ENCODE measurements at places on chromosomes 5 and 9.

DNA sequence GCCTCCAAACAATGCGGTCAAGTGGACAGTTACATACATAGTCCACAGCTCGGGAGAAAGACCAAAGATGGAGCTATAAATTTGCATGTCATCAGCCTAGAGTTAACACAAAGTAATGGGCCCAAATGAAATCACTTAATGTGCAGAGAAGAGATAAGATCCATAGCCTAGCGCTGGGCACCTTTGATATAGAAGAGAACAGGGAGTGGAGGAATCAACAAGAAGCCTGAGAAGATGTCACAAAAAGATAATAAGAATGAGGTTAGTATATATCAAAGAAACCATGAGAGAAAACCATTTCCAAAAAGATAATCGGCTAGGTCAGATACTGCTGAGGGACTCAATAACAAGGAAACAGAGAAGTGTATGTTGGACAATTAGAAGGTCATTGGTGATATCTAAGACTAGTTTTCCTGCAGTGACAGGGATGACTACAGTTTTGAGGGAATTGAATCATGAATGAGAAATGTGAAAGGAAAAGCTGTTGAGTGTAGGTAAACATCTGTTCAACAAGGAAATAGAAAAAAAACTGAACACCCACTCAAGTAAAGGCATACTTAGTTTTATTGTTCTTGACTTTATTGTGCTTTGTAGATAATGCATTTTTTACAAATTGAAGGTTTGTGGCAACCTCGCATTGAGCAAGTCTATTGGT is 68.7 kb upstream of the CDH6 start:
- DNase-seq: no peak

DNA sequence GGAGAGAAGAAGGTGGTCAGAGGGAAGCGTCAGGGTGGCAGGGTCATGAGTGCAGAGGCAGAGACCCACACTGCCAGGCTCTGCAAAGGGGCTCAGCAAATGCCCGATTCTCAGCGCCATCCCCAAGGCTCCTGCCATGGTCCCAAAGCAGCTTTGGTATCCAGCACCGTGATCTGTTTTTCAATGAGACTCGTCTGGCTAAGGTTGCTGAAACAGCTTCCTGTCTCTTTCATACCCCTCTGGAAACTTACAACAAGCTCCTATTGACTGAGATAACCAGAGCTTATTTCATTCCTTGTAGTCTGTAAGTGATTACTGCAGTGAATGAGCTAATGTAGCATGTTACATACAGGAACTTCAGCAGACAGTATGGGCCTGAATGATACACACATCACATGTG is 568.6 kb upstream of the DAP start:
- DNase-seq: no peak

- DNase-seq: no peak
Measured at GRCh38 chr5:75933489-75933888, 149.7 kb upstream of the SV2C start.

DNA sequence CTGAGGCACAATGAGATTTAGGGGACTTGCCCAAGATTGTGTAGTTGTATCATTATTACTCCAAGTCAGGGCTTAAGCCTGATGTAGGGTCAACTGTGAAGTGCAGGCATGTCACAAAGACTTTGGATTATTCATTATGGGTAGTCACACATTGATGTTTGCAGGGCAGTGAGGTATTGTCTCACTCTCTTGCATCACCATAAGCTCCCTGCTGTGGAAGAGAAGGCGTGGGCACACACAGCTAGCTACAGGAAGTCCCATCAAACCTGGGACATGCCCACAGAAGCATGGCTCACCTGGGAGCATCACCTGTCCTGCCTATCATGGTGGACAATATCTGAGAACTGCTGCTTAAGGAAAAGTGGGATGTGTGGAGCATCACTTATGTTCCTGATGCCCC is 42.1 kb downstream of the TMOD1 start:
- no peak for DNase-seq

- no peak for DNase-seq
Measured at GRCh38 chr5:122736086-122736845, 38.6 kb upstream of the SNX2 start.

DNA sequence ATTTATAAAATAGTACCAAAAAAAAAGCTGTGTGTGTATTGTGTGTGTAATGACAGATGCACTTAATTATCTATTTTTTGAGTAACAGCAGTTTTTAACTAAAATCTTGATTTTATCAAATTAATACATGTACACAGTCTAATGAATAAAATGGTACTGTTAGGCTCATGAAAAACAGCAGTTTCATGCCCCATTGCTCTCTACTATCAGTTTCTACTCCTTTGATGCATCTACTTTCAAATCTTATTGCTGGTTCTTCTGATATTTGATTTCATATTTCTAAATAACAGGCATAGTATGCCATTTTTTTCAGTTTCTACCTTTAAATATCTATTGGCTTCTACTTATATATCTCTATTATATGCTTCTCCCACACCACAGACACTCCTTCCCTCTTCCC is 117.4 kb downstream of the CCDC171 start:
- DNase-seq: no peak

DNA sequence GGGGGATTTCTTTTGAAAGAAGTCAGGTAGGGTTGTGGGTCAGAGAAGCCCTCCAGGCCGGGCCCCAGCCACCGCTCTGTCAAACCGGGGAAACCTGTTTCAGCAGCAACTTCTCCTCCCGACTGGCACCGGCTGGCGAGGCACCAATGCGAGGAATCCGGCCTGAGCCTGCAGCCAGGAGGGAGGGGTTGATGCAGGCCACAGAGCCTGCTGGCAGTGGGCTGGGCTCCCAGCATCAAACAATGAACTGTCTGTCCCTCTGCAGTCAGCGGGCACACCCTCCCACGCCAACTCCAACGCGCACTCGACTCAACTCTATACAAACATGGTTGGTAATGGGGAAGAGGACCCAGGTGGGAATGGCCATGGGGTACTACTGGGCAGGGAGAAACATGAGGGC is 12.1 kb downstream of the PCDH1 start:
- no peak for DNase-seq

DNA sequence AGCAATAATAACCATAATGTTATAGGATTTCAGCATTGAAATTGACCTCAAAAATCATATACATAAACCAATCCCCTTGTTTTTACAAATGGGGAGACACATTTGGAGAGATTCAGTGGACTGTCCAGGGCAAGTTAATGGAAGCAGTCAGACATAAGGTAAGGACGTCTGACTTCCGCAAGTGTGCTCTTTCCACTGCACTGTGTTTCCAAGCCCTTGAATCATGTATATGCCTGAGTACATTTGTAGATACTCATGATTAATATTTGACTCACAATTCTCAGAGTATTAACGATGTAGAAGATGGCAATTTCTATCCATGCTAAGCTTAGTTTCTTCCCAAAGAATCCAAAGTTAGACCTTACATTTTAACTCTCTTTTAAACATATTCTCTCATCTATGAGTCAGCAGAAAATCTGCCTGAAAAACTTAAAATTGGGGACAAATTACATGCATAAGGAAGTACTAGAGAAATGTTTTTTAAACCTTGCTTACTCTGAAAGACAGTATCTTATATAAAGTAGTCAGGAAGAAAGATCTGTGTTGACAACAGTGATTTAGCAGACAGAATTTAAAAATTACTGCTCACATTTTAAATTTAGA is 165.3 kb downstream of the NFIB start:
- DNase-seq: no peak

DNA sequence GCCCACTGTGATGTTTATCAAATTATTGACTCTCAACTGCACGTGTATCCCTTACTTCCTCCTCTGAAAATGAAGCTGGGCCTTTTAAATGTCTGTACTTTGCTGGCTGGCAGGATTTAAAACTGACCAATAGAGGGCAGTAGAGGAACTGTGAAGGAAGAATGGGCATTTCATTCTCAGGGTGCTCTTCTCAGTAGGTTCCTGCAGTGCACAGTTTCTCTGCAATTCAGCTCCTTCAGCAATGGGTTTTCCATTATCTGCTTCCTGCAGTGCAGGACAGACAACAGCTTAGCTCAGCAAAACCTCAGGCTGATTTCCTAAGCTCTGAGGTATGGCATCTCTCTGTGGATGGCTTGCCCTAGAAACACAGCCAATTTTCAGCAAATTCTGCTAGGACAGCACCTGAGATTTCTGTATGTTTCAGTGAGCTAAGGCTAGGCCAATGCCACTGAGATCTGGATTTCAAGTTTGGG is 298.4 kb upstream of the PRDM9 start:
- DNase-seq: no peak

GRCh38 chr9:1170918-1171317 is 120.8 kb downstream of the DMRT2 start:
- no peak for DNase-seq

GRCh38 chr5:8949908-8950307 is 596.0 kb downstream of the SEMA5A start:
- DNase-seq: no peak

DNA sequence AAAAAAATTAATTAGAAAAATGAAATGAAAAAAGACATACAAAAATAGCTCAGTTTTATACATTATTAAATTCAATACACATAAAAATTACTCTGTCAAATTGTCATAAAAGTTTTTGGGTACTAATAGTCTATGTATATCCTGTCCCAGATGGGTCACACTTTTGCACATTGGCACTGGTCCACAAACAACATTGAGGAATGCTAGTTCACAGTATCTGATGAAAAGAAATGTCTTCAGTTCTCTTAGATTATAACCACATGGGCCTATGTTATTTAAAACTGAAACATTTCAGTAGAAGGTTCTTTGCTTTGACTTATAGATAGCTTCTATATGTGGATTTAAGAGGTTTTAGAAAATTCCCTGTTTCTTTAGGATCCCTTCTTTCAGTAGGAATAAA is 39.8 kb downstream of the LNPEP start:
- DNase-seq: no peak

DNA sequence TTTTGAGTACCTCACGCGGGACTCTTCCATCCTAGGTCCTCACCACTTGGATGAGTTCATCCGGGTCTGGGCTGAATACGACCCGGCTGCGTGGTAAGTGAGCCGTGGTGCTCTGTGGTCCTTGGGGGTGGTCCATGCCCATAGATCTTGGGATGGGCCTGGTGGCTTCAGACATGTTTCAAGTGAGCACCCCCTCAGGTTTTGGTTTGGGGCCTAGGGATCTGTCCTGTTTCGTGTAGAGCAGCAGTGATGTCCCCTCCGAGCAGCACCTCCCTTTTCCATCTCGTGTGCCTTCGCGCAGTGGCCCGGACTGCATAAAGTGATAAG is 218.9 kb downstream of the CACNA1B start:
- no peak for DNase-seq

DNA sequence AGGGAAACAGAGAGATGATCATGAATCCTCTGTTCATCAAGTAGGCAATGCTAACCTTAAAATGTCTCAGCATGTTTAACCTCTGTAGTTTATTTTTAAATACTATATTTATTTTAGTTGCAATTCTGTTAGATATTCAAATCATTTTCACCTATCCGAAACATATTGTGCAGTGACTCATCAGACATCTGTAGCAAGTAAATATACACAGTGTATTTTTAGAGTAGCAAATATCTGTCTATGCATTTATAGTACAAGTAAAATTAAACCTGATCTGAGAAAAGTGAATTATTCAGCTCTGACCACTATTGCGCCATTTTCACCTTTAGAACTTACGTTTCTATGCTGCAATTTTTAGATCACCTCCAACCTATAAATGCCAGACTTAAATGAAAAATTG is 24.3 kb upstream of the TUSC1 start:
- no peak for DNase-seq

DNA sequence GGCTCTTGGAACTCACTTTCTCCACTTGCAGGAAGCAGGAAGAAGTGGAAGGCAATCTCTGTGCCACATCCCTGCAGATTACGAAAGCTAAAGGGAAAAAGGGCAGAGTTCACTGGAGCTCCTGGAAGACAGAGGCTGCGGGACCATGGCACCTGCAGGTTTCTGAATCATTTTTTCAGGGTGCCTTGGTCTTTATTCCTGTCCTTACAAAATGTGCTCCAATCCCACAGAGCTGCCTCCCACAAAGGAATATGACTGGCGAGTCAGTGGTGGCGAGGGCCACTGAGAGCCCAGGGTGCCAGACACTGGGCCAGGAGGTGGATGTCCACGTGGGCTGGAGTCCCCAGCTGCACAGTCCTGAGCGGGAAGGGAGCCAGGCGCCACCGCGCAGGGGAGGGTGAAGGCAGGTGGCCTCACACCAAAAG is 183.0 kb downstream of the FANCC start:
- no peak for DNase-seq

DNA sequence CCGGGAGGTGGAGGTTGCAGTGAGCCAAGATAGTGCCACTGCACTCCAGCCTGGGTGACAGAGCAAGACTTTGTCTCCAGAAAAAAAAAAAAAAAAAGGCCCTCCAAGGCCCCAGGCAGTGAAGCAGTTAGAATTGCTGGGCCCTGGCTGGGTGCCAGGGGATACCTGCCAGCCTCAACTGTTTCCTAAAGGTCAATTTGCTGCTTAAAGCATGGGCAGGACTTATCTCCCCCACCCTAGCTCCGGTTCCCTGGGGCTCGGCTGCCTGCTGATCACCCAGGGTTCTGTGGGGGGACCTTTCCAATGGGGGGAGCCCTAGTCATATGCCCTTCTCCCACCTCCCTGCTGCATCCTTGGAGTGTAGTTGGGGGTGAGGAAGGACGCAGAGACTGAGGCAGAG is 25.7 kb downstream of the NCS1 start:
- no peak for DNase-seq

DNA sequence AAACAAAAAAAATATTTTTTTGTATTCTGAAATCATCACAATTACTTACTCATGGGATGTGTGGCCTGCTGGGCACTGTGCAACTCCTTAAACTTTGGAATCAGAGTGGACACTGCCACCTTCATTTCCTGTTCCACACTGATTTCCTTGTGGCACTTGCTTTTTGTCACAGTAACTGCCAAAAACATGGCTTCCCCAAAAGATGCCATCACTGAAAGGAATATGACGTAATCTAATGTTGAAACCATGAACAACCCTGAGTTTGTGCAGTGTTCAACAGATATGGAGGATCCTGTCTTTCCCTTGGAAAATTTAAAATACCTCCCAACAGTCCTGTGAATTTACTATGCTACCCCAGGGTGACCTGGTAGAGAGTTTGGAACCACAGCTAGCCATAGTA is 12.6 kb upstream of the IL12B start:
- DNase-seq: no peak

Measured in stimulated activated CD4-positive, alpha-beta T cell treated with anti-CD3 and anti-CD28 coated beads, Interleukin-12 subunit alpha, Interleukin-12 subunit beta, amount 100 ng/mL, for 24 hours (primary cell).